ENCODE measurements at places on chromosomes 5 and 9.

DNA sequence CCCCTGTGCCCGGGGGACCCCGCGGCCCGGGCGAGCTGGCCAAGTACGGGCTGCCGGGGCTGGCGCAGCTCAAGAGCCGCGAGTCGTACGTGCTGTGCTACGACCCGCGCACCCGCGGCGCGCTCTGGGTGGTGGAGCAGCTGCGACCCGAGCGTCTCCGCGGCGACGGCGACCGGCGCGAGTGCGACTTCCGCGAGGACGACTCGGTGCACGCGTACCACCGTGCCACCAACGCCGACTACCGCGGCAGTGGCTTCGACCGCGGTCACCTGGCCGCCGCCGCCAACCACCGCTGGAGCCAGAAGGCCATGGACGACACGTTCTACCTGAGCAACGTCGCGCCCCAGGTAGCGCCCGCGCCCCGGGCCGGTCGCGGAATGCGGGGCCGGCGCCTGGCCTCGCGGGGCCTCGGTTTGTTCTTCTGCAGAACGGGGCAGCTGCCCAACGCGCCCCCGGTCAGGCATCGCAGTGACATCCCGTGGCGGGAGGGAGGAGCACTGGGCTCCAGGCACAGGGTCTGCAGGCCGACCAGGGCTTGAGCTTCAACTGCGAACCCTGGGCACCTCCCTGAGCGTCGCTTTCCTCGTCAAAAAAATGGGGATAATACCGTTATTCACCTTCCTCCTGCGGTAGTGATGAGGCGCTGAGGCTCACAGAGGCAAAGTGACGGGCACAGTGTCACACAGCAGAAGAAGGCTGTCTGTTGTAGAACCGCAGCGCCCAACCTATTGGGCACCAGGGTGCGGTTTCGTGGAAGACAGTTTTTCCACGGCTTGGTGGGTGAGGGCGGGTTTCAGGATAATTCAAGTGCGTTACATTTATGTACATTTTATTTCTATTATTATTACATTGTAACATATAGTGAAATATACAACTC, 777 bp downstream of the ENDOG start:
- DNase-seq = no peak

DNA sequence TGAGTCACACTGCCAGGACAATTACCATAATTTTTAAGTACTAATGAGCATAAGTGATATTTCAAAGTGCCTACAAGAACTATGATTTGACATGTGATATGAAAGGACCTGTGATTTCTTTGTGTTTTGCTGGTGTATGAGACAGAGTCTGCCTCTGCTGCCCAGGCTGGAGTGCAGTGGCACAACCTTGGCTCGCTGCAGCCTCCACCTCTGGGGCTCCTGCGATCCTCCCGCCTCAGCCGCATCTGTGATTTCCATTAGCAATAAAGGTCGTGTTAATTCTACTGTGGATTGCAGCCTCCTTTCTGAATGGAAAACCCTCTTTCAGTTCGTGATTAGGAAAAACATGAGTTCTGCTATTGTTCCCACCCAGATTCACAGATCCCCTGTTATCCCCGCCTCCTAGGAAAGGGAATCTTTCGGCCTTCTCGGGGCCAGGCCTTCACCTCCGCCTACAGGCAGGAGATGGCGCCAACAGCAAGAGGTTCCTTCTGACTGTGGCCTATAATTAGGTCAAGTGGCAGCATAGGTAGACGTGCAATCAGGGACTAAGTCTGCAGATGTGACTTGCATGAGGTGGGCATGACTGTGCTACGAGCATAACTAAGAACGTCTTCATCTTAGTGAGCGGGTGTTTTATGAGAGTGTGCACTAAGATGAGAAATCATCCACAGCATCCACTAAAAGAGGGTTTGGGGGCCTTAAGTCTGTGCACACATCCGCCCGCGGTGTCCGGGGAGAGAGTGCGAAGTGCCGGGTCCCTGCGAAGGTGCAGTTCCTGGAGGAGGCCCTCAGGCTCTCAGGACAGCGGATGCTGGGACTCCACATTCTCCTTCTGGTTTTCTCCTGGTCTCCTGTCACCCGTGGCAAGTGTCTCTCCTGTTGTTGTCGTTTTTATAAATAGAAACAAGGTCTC, 23.1 kb downstream of the TRIM7 start:
- DNase-seq = peak; percentile 83

GRCh38 chr9:80157561-80157983, 585.8 kb downstream of the TLE4 start:
- peak; percentile 23 for DNase-seq

DNA sequence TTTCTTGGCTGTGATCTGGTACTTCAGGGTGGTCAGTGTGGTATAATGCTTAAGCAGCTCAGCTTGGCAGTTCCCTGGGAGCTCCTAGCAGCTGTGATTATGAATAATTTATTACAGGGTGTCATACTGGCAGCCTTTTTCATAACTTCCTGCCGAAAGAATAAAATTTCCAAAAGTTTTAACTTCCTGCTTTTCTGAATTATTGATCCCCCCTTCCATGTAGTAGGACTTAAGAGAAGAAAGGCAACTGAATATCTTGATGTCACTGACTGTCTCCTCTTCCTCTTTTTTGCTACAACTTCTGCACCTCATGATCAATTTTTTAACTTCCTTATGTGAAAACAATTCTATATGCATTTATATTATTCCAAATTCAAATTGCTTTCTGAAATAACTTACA, 74.3 kb upstream of the SPEF2 start:
- DNase-seq = no peak

DNA sequence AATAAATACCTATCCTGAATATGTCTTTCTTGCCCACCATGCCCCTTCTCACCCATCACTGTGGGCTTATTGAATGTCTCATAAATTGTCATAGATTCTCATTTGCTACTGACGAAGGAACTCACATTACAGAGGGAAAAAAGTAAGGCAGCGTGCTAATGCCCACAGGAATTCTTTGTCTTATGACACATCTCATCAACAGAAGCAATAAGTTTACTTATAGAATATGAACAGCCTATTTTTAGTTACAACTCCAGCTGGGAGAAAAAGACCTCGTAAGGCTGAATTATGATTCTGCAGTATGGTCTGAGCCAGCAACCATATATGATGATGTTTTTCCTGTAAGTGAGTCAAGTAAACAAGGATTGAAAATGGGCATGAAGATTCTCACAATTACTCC, 22.4 kb upstream of the ATG10 start:
- peak; percentile 36 for DNase-seq

- DNase-seq = no peak
Observed at GRCh38 chr5:112403069-112403468, 16.0 kb downstream of the EPB41L4A start.

DNA sequence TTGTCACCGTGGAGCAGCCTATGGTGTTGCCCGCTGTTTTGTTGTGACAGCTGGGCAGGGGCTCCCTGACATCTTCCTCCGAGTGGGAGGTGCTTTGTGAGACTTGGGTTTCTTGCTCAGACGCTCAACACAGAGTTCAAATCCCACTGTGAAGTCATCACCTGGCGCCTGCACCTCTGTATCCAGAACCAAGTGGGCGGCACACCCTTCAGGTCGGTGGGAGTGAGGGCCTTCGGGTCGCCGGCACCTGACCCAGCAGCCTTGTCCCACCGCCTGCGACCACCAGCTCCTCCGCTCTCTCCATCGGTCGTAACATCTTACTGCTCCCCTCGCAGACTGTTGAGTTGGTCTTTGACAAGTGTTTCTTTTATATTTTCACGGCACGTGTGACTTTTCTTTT, 37.6 kb upstream of the EXOC3 start:
- DNase-seq = no peak

GRCh38 chr5:81397176-81397575, 3.2 kb upstream of the ACOT12 start:
- DNase-seq = peak; percentile 56

DNA sequence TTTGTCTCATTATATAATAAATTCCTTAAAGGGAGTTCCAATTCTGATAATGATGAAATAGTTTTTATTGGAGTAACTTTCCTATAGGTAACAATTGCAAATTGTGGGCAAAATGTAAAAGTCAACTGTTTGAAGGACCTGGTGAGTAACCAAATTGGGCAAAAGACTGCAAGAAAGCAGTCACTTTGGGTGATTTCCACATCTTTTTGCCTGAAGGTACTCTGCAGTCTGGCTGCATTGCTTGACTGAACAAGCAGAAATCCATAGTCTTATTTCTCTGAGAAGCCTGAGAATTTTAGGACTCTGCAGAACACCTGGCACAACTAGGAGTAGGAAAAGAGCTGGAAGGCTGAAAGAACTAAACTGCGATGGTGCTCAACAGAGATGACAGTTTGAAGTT, 114.9 kb downstream of the HOMER1 start:
- no peak for DNase-seq

DNA sequence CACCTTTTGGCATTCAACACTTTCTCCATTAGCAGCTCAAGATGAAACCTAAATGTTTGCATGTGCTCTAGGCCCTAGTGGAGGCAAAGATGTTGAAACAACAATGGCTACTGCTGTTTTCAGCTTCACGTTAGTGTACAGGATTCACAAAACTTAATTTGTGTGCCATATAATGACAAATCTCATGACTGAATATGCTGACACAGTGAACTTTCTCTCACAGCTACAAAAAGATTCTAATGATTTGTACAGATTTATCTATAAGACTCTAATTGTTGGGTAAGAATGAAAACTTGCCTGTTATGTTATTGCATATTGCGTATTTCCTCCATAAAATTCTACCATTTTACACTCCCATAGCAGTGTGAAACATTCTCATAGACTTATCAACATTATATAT, 97.5 kb downstream of the CETN3 start:
- DNase-seq = no peak

DNA sequence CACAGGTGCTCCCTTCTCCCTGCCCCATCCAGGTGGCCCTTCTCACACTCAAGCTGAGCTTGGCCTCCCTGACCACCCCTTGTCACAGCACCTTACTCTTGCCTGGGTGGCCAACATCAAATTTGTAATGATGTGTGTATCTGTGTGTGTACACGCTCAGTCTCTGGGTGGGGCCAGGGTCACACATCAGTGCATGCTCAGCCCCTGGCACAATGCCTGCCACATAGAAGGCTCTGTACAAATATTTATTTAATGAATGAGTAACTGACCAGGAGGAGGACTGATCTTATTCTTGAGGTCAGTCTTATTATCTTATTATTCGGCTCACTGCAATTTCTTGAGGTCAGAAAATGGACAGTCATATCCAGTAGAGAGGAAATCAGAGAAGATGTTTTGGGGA, 41.3 kb upstream of the HAND1 start:
- DNase-seq = peak; percentile 27

GRCh38 chr5:180068519-180069090, 3.0 kb downstream of the RNF130 start:
- DNase-seq = no peak

- DNase-seq = no peak
Observed at GRCh38 chr5:35004200-35004599, 43.5 kb downstream of the AGXT2 start.

- no peak for DNase-seq
Observed at GRCh38 chr5:139642213-139642612, 5.9 kb upstream of the CXXC5 start.

- DNase-seq = no peak
Observed at GRCh38 chr9:35569206-35569605, 35.9 kb upstream of the TESK1 start.

DNA sequence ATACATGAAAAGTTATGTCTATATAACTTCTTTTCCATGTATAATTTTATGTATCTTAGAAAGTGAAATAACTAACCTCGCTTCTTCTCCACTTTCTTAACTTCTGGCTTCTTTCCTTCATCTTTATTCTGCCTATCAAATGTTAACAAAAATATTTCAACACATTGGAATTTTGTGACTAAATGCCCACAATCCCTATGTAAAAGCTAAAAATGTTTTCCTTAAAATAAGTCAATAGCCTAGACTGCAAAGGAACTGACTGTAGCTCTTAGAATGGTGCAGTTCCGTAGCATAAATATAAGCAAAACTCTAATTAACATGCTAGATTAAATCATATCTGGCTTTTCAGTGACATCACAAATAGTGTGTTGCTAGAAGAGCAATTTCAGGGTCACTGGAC, 40.9 kb downstream of the PSIP1 start:
- peak; percentile 12 for DNase-seq

GRCh38 chr9:99140685-99141314, 35.9 kb downstream of the TGFBR1 start:
- peak; percentile 84 for DNase-seq

DNA sequence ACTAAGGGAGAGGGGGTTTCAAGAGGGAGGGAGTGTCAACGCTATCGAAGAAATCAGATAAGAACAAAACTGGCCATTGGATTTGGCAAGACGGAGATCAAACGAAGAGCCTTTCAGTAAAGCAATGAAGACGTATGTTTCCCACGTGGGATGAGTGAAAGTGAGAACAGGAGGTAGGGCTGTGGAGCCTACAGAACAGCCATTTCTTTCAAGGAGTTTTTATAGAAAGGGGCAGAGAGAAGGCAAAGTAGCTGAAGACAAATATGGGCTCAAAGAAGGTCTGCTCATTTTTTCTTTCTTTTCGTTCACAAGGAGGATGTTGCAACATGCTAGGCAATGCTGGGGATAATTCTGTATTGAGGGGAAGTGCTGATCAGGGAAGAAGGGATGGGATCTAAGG, 98.3 kb downstream of the SUSD1 start:
- no peak for DNase-seq

DNA sequence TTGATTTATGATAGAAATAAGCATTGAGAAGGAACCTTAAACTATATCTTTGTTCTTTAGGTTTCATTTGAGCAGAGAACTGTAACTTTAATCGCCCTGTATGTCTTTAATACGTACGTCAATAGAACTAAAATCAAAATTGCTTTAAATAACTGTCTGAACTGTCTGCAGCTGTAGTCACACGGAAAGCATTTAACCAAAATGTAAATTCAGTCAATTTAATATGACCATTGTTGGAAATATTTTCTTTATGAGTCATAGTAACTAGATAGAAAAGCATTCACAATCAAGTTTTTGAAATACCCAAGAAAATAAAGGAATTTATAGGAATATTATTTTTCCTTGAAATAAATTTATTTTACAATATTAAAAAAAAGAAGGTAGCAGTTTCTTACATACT, 157.1 kb upstream of the CDH6 start:
- DNase-seq = peak; percentile 73

- peak; percentile 55 for DNase-seq
Observed at GRCh38 chr5:126869005-126869451, 92.1 kb downstream of the LMNB1 start.

DNA sequence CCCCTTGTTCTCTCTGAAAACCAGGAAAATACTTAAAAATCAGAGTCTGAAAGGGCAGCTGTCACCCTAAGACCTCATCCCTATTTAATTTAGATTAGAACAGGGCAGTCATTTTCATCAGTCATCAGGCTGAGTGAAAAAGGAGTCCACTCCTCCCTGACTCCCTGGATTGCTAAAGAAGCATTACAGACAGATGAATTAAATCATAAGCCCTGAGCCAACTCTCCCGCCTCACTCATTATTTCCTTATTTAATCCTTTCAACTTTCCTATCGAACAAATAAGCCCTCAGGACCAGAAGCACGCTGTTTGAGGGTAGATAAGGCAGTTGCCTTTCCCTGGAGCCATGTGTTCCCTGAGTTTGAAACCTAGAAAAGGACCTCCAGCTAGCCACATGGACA, 201.9 kb upstream of the ANKRD55 start:
- DNase-seq = no peak

- no peak for DNase-seq
Observed at GRCh38 chr9:137267933-137268355, 9.6 kb upstream of the TOR4A start.

GRCh38 chr9:9963841-9964240, 649.0 kb downstream of the PTPRD start:
- DNase-seq = no peak

- no peak for DNase-seq
Observed at GRCh38 chr9:68969538-68969937, 44.4 kb downstream of the PRKACG start.

- DNase-seq = peak; percentile 87
Observed at GRCh38 chr9:131755541-131756198, 15.8 kb upstream of the RAPGEF1 start.
